ENCODE measurements at places on chromosomes 12 and 14.

- no peak for DNase-seq
Measured at GRCh38 chr12:131101703-131102492, 148.2 kb downstream of the ADGRD1 start.

GRCh38 chr14:78974691-78975090 lies 804.5 kb downstream of the NRXN3 start:
- DNase-seq: no peak

- no peak for DNase-seq
Measured at GRCh38 chr14:81625343-81625742, 91.7 kb upstream of the SEL1L start.

DNA sequence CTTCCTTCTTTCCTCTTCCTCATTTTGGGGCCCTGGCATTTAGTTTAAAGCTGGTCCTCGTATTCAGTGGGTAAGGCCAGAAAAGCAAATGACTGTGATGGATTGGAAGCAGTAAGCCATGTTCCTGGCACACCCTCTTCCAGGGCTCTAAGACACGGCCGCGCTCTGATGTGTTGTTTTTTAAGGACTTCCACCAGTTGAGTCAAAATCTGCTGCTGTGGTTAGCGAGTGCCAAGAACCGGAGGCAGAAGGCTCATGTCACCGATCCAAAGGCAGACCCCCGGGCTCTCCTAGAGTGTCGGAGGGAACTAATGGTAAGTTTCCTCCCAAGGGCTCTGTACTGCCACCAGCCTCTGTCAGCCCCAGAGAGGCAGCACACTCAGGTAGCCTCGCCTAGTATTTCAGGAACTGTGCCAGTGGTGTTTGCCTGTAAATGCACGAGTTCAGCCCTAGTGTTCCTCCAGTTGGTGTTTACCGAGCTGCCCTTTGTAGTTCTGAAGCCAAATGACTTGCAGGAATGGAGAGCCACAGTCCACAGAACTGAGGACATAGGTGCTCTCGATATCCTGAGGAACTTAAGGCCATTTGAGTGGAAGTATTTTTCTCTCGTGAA lies 72.7 kb downstream of the ESR2 start:
- DNase-seq: no peak

GRCh38 chr12:113341535-113341934 lies 6.6 kb upstream of the SLC8B1 start:
- DNase-seq: no peak

DNA sequence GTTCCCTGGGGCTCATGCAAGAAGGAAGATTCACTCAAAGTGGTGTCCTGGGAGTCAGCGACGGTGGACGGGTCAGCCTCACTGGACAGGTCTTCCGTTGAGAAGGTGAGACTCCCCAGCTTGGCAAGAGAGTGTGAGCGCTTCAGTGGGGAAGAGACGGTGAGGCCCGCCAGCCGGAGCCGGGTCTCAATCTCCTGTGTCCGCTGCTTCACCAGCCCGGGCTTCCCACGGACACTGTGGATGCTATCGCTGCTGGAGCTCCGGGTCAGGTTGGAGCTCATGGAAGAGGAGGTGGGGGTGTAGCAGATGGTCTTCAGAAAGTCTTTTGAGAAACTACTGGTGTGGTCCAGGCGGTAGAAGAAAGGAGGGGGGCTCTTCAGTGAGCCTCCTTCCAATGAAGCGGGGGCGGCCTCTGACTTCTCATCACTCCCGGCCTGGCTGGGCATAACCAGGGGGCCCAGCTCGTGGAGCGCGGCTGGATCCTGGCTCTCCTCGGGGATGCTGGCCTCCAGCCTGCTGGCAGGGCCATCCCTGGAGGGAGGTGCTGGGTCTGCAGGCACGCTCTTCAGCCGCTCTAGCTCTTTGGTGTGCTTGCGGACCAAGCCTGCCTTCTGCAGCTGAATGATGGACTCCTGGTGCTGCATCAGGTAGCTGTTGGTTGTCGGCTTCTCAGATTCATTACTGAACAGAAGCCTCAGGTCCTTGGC lies 56.9 kb upstream of the CORO1C start:
- DNase-seq: no peak

DNA sequence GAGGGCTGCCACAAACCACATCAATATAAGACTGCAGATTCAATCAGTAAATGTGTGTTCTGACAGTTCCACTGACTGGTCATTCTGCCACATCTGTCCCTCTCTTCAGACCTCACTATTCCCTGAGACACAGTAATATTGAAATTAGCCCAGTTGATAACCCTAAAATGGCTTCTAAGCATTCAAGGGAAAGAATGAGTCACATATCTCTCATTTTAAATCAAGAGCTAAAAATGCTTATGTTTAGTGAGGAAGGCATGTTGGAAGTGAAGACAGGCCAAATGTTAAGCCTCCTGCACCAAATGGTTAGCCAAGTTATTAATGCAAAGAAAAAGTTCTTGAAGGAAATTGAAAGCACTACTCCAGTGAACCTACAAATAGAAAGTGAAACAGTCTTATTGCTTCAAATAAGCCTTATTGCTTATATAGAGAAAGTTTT lies 24.5 kb upstream of the KIF21A start:
- no peak for DNase-seq

- DNase-seq: no peak
Measured at GRCh38 chr14:62101673-62102348, 339.6 kb downstream of the SNAPC1 start.

DNA sequence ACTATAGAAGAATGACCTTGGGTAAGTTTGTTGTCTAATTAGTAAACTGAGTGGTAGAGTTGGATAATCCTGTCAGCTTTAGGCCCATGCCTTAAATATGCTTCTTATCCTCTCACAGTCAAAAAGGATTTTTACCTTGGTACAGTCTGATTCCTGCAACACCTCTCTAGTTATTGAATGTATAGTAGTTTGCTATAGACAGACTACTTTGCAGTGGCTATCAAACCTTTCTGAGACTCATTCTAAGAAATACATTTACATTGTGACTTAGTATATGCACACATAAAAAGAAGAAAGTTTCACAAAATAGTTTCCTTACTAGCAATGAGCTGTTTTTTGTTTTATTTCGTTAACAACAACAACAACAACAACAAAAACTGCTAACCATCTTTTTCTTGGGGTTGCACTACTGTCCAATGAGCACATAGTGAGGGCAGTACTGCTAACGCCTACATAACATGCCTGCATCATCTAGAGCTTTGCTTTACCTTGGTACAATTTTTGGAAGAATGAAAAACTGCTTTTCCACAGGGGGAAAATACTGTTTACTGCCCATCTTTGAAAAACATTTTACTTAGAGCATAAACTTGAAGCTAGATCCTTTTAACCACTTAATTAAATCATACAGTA lies 28.5 kb downstream of the WNK1 start:
- no peak for DNase-seq

DNA sequence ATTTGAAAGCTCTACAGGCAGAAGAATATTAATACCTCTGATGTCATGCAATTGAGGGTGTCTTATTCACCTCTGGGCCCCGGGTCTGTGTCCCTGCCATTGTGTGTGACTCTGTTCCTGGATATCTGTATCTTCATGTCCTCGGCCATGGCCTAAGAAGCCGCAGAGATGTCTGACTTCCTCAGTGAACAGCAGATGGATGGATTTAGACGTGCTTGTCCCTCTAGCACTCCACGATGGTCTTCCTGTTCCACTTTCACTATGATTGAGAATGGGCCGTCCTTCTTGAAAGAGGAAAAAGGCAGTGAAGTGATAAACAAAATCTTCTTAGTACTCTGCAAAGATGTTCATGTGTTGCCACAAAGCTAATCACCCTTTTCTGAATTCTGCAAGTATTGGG lies 217.4 kb downstream of the SLC41A2 start:
- no peak for DNase-seq

GRCh38 chr12:52342781-52343490 lies 21.7 kb upstream of the KRT83 start:
- no peak for DNase-seq

DNA sequence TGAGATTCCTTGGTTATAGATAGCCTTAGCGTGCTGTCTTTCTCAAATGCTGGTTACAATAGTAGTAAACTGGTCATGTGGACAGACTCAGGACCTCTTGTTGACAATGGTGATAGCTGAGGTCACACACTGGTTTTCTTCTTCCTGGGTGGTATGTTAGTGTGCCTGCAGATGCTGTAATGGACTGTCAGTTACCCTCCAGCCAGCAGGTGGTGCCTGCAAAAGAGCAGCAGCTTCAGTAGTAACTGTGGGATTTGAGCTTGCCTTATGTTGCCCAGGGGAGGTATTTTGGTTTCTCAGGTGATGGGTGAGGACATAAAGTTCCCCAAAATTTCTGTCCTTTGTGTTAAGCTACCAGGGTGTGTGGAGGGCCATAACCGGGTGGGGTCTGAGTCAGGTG lies 33.7 kb upstream of the SCAF11 start:
- no peak for DNase-seq

- no peak for DNase-seq
Measured at GRCh38 chr12:1800401-1801302, 19.7 kb upstream of the LRTM2 start.

- no peak for DNase-seq
Measured at GRCh38 chr12:40168001-40168400, 56.8 kb upstream of the LRRK2 start.

- no peak for DNase-seq
Measured at GRCh38 chr12:49369411-49370145, 2.3 kb downstream of the SPATS2 start.

- no peak for DNase-seq
Measured at GRCh38 chr14:49892301-49892635, 614 bp upstream of the ARF6 start.

DNA sequence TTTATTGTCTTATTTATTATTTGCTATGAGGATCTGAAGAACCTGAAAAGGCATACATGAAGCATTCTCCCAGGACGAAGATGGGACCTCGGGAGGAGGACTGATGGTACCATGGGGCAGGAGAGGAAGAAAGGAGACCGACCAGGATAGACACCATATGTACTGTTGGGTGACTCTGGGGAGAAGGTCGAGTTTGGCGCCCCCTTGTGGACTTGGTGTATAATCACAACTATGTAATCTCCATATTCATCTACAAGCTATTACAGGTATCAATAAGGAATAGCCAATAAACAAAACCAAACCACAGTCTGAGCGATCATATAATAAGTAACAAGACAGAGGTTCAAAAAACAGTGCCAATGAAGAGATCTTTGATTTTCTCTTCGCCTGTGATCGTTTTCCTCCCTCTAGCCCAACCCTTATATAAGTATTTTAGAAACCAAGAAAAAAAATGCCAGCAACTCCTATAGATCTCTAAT lies 139.1 kb downstream of the SPTSSA start:
- DNase-seq: no peak

- no peak for DNase-seq
Measured at GRCh38 chr14:106026026-106026425, 499.6 kb downstream of the TMEM121 start.

DNA sequence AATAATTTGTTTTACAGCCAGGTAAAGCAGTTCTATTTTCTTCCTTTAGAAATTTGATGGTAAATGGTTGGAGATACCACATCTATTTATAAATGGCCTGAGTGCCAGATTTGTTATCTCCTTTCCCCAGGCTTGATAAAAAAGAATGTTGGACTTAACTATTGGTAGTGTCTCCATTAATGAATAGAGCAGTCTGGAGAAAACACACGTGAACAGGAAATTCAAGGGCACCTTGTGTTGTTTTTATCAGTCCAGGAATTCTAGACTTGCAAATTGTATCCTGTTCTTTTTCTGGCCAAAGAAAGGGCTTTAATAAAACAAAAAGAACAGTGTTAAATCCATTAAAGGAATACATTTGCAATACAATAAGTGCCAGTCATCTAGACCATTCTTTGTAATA lies 40.8 kb upstream of the BMAL2 start:
- DNase-seq: no peak

- no peak for DNase-seq
Measured at GRCh38 chr14:38387821-38388220, 131.9 kb upstream of the CLEC14A start.

DNA sequence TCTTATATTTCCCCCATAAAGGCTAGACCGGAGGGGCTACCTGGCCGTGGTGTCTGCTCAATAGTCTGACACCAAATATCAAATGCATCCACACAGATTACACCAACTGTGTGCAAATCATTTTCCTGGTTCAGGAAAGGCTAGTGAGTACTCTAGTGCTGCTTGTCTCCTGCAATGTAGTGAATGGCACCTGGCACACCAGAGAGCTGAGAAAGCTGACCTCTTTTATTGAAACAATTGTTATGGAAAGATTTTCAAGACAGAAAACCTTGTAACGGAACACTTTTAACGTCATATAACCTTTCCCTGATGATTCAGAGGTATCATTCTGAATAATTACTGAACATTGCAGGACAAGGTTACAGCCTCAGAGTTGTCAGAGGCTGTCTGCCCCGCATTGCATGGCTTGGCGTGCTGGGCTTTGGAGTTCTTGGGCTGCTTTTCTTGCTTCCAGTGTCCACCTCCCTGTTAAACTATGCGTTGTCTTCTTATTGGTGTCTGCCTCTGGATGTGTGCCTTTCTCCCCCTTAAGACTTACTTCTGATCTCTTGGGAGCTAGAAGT lies 40.7 kb upstream of the HDAC7 start:
- no peak for DNase-seq

- DNase-seq: no peak
Measured at GRCh38 chr14:41229824-41230223, 376.9 kb upstream of the LRFN5 start.

DNA sequence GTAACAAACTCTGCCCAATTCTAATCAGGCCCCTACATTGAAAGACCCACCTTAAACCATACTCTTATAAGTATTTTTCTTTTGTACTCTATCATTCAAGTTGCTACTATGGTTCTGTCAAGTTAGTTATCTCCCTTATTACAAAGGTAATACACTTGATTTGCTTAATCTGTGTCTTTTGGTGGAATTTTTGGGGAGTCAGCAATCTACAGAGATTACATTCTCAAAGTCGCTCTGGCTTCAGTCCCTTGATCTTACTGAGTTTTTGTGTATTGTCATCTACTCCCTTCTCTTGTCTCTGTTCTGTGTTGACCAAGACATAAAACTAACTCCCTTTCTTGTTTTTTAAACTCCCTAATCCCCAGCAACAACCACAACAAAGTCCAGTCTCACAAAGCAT lies 353.1 kb downstream of the LRIG3 start:
- no peak for DNase-seq

- DNase-seq: no peak
Measured at GRCh38 chr14:106218174-106218573, 691.8 kb downstream of the TMEM121 start.

DNA sequence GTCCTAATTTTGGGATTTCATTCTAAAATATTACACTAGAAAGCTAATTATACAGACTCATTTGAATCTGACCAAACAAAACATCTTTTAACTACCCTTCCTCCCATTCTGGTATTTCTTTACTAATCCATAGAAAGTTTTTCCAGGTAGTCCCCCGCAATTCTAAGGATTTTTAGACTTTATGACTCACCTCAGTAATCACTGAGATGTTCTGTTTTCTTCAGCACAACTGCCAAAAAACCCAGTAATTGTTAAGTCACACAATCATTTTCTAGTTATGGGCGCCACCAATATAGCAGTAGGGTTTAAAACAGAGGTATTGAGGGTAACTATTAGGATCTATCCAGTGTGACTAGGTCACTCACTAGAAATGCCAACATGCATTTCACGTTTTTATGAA lies 1.6 kb upstream of the ARID4A start:
- no peak for DNase-seq
